Colonic mucosa (tissue), 4 donors: ENCODE measurements at places on chromosomes 2 and 18.
A peak's percentile ranks its signal among the peaks of the same experiment; 100 is the strongest.

- H3K36me3 ChIP-seq, result no peaks in the 10 kb centered on the region
- no peaks in the 10 kb centered on the region for H3K4me1 ChIP-seq
- no peaks in the 10 kb centered on the region for H3K27me3 ChIP-seq
- no peak overlapping the region for H3K27ac ChIP-seq
- DNase-seq, result peak; percentile 40
Measured at GRCh38 chr2:181058378-181059269, 78.2 kb downstream of the UBE2E3 start.

GRCh38 chr2:219619235-219619634 lies 8.2 kb upstream of the SLC4A3 start:
- H3K4me3 ChIP-seq, result no peak overlapping the region
- DNase-seq, result no peak
- no peaks in the 10 kb centered on the region for H3K36me3 ChIP-seq
- no peaks in the 10 kb centered on the region for H3K4me1 ChIP-seq

- no peak for DNase-seq
- H3K4me3 ChIP-seq, result no peak overlapping the region
- H3K36me3 ChIP-seq, result no peaks in the 10 kb centered on the region
- H3K27ac ChIP-seq, result no peak overlapping the region
- no peaks in the 10 kb centered on the region for H3K4me1 ChIP-seq
Measured at GRCh38 chr2:205612636-205613035, 69.7 kb upstream of the NRP2 start.

- no peak overlapping the region for H3K27ac ChIP-seq
- no peaks in the 10 kb centered on the region for H3K36me3 ChIP-seq
- no peak for DNase-seq
- H3K4me3 ChIP-seq, result no peak overlapping the region
Measured at GRCh38 chr2:137872577-137872976, 91.7 kb upstream of the HNMT start.

DNA sequence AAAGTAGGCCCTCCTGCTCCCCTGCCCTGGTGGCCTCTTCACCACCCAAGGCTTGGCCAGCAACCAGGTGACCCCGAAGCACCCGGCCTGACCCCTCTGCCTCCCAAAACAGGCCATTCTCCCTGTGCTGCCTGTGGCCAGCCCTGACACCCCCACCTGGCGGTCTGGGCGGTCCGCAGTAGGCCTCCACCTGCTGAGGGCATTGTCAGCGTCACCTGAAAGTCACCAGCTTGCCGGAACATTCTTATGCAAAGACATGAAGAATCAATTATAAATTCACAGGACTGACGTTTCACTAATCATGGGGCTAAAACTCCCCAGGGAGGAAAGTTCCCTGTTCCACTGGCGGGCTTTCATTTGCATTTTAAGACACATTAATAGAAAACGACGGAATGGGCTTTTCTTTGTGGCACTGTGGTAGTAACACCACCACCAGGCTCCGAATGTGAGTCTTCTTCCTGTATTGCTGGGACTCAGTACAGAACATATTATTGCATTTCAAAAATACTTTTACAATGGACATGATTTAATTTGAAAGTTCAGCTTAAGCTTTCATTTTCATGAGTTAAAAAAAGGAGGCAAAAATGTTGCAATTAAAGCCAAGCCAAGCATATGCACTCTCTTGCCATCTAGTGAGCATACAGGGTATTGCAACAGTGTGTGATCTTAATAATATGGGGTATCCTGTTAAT lies 57.4 kb downstream of the ADI1 start:
- no peak overlapping the region for H3K4me3 ChIP-seq
- H3K27me3 ChIP-seq, result no peaks in the 10 kb centered on the region
- no peaks in the 10 kb centered on the region for H3K36me3 ChIP-seq
- DNase-seq, result no peak
- no peak overlapping the region for H3K27ac ChIP-seq
- H3K4me1 ChIP-seq, result no peaks in the 10 kb centered on the region

DNA sequence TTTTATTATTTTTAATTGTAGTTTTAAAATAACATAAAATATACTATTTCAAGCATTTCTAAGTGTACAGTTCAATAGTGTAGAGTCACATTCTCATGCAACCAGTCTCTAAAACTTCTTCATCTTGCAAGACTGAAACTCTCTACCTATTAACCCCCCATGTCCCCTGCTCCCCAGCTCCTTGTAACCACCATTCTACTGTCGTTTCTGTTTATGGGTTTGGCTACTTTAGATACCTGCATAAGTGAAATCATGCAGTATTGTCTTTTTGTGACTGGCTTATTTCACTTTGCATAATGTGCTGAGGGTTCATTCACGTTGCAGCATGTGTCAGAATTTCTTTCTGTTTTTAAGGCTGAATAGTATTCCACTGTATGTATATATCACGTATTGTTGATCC lies 139.4 kb downstream of the SMAD7 start:
- H3K27ac ChIP-seq, result no peak overlapping the region
- H3K27me3 ChIP-seq, result no peaks in the 10 kb centered on the region
- H3K4me1 ChIP-seq, result no peaks in the 10 kb centered on the region

GRCh38 chr2:134327367-134327766 lies 73.5 kb downstream of the MGAT5 start:
- no peak for DNase-seq
- no peaks in the 10 kb centered on the region for H3K4me1 ChIP-seq
- no peaks in the 10 kb centered on the region for H3K27me3 ChIP-seq
- H3K4me3 ChIP-seq, result no peak overlapping the region

DNA sequence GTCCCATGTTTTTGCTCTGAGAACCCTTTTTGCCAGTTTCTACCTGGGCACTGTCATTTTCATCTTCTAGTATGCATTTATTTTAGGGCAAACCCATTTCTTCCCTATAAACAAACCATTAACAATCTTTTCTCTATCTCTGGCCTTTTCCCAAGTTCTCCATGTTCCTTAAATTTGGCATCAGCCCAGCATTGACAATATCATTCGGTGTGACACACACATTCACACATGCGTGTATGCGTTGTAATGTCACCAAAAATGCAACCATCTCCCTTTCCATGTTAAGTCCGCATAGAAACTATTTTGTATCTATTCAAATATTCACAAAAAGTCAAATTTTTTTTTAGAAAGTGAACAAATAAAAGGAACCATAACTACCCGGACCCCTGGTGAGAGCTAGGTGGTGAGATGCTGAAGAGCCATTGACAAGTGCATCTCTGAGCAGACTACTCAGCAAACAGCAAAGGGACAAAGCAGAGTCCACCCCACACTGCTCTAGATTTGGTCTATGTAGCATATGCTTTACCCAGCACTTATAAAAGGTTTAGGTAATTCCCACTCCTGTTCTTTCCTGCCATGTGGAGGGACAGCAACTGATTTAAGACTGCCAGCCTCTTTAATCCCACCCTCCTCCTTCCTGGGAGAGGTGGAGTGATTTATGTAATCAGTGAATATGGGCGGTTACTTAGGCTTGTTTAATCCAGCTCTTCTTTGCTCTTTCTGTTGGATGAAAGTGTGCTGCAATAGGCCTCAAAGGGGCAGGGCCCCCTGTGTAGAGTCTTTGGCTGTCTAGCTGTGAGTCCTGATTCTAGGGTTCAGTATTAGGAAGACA lies 124.1 kb downstream of the METTL8 start:
- H3K4me3 ChIP-seq, result no peak overlapping the region
- no peak overlapping the region for H3K27ac ChIP-seq
- no peaks in the 10 kb centered on the region for H3K4me1 ChIP-seq
- no peaks in the 10 kb centered on the region for H3K36me3 ChIP-seq

DNA sequence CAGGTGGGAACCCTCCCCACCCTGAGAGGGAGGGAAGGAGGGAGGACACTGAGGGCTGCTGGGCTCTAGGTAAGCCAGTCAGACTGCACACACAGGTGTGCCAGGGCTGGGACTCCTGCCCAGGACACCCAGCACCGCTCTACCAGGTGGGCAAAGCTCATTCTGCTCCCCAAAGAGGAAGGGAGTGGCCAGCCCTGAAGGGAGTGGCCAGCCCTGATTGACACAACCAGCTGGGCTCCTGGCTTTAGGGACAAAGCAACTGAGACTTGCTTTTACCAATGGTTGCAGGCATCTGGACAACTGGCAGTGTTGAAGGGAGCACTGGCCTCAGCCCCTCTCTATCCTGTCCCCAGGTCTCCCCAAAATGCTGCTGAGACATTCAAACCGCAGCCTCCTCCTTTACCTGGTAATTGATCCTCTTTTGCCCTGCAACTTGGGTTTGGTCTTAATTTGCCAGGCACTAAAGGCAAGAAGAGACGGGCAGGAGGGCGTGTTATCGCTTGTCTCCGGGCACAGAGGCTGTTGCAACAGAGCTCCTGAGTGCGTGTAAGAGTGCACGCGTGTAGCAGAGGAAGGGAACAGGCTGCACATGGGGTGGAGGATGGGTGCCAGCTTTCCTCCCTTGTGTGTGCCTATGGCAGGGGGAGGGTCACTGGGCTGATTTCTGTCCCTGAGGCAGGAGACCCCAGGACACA lies 14.5 kb upstream of the FOSL2 start:
- H3K4me3 ChIP-seq, result no peak overlapping the region
- peak; percentile 88 for DNase-seq
- no peaks in the 10 kb centered on the region for H3K27me3 ChIP-seq
- peaks cover 25% of the 10 kb centered on the region for H3K4me1 ChIP-seq
- H3K36me3 ChIP-seq, result no peaks in the 10 kb centered on the region
- peak overlapping the region; percentile 89 for H3K27ac ChIP-seq

GRCh38 chr2:96864343-96865091 lies 5.4 kb downstream of the SEMA4C start:
- peaks cover 5% of the 10 kb centered on the region for H3K36me3 ChIP-seq
- peaks cover 14% of the 10 kb centered on the region for H3K4me1 ChIP-seq
- DNase-seq, result no peak

GRCh38 chr2:55138014-55138881 lies 88.0 kb upstream of the RTN4 start:
- H3K27me3 ChIP-seq, result no peaks in the 10 kb centered on the region
- H3K27ac ChIP-seq, result peak overlapping the region; percentile 26
- DNase-seq, result no peak
- no peaks in the 10 kb centered on the region for H3K36me3 ChIP-seq
- H3K4me1 ChIP-seq, result no peaks in the 10 kb centered on the region
